A673 (cell line): ENCODE measurements at places on chromosomes 5 and 9. TPM values are rescaled to one million over a fixed set of nuclear protein-coding genes. Genes with fewer than 3 reads are reported as not detected.

The HAPLN1 gene
- 0.32 and 1.2 TPM in 2 replicates for total RNA-seq

The GSN gene
- total RNA-seq = 28.4 and 43.7 TPM in 2 replicates

- DNase-seq = peak; percentile 33
- H3K4me3 ChIP-seq = no peak overlapping the region
- no peaks in the 10 kb centered on the region for H3K36me3 ChIP-seq
- peak overlapping the region; percentile 46 for H3K27ac ChIP-seq
Measured at GRCh38 chr5:135269931-135270421, 129.1 kb downstream of the MACROH2A1 start.

GRCh38 chr5:120735076-120735475 is 271.0 kb downstream of the PRR16 start:
- DNase-seq = no peak
- no peaks in the 10 kb centered on the region for H3K36me3 ChIP-seq
- no peak overlapping the region for H3K4me3 ChIP-seq

GRCh38 chr9:91562416-91562815 is 138.8 kb upstream of the NFIL3 start:
- DNase-seq = peak; percentile 83
- H3K36me3 ChIP-seq = no peaks in the 10 kb centered on the region
- H3K4me1 ChIP-seq = peaks cover 25% of the 10 kb centered on the region
- H3K4me3 ChIP-seq = no peak overlapping the region
- no peaks in the 10 kb centered on the region for H3K27me3 ChIP-seq
- peak overlapping the region; percentile 54 for H3K27ac ChIP-seq

- no peak overlapping the region for H3K27ac ChIP-seq
- no peaks in the 10 kb centered on the region for H3K27me3 ChIP-seq
- no peak for DNase-seq
- no peak overlapping the region for H3K4me3 ChIP-seq
- H3K4me1 ChIP-seq = no peaks in the 10 kb centered on the region
Measured at GRCh38 chr5:111733571-111733970, 23.4 kb downstream of the NREP start.

- no peak for DNase-seq
- no peak overlapping the region for H3K4me3 ChIP-seq
- no peaks in the 10 kb centered on the region for H3K36me3 ChIP-seq
- peaks cover 4% of the 10 kb centered on the region for H3K27me3 ChIP-seq
- H3K4me1 ChIP-seq = no peaks in the 10 kb centered on the region
Measured at GRCh38 chr9:107438211-107439031, 51.1 kb downstream of the KLF4 start.

DNA sequence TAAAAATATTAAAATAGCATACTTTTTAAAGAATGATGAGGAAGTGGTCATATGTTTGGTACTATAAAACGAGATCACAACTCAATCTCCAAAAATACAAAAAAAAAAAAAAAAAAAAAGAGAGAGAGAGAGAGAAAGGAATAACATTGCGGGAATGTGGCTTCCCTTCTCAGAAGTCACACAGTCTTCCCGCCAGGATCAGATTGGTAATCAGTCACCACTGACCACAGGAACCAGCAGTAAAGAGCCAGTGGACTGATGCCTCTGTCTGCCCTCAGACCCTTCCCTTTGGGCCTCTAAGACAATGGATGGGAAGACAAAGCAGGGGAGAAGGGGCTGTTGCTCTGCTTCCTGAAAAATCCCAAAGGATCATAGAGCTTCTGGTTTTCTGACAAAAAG is 104.9 kb downstream of the KLHL3 start:
- H3K4me3 ChIP-seq = no peak overlapping the region
- H3K27ac ChIP-seq = no peak overlapping the region
- peaks cover 4% of the 10 kb centered on the region for H3K4me1 ChIP-seq
- DNase-seq = no peak
- no peaks in the 10 kb centered on the region for H3K27me3 ChIP-seq
